ENCODE measurements at places on chromosomes 11 and 22.

DNA sequence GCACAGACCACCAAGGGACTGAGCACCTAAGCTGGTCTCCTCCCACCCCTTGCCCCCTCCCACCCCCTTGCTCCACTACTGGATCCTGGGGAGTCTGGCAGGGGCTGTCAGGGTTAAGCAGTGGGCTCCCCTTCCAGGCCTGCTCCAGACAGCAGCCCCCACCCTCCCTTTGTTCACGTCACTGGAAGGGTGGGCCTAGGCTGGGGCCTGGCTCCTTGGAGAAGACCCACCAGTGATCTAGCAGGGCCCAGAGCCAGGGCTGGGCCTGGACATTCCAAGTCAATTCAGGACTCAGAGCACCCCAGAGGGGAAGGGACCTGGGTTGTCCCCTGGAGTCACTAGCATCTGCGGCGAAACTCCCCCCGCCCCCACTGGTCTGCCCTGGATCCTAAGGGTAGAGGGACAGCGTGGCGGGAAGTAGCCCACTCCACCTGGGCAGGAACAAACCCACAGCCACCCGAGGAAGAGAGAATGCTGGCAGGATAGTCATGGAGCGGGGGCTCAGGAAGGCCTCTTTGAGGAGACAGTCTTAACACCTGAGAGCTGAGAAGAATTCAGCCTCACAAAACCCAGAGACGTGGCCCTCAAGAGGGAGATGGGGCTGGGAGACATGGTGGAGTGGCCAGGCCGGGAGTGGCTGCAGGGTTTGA lies 45.8 kb downstream of the IGLL1 start:
- DNase-seq = no peak

- no peak for DNase-seq
Measured at GRCh38 chr11:60992842-60993409, 21.4 kb downstream of the CD6 start.

DNA sequence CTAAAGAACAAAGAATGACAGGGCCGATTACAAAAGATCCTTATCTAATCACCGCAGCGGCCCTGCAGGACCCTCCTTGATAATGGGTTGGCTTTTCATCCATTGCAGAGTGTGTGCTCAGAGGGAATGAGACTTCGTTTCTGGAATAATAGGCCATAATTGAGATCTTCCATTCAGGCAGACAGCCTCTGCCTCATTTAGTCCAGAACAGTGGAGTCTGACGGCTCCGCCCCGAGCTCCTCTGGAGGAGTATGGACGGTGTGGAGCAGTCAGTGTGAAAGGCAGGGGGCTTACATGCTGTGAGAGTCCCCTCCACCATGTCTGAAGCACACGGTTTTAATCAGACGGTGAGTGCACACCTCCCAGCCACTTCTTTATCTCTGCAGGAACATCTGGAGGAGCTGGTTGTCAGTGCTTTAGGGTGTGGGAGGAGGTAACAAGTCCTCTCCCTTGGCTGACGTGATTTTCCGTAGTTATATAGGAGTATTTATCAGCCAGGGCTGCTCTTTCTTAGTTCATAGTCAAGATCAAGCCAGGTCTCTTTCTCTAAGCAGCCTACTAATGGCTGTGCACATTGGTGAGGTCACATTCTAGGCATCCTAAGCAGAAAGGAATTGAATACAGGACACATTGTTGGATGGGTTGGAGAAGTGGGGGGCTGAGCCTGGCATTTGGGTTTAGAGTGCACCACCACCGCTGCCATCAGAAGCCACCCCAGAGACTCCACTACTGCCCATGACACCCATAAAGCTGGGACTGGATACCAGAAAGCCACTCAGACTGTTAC lies 1477.9 kb downstream of the TBC1D22A start:
- no peak for DNase-seq

DNA sequence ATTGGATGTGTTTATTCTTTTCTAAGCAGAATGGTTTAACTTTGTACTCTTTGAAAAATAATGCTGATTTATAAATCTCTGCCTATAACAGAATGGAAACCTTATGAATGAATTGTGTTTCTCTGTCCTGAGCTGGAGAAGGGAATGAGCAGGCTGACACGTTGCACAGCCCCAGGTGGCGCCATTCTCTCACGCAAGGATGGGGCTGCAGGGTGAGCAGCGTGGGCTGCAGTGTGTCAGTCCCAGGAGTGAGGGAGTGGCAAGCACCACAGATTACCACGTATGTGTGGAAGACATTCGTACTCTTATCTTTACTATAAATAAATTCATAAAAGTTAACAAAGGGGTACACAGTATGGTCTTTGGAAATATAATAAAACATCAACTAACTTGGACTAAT lies 33.4 kb downstream of the FDX1 start:
- DNase-seq = peak; percentile 32

- no peak for DNase-seq
Measured at GRCh38 chr11:118439646-118440045, 3.4 kb downstream of the KMT2A start.

- no peak for DNase-seq
Measured at GRCh38 chr22:21755851-21756284, 20.3 kb upstream of the YPEL1 start.
